RCC 7860 (cell line): ENCODE measurements at places on chromosomes 13 and 19.

GRCh38 chr19:5567970-5568407 lies 236 bp upstream of the TINCR start:
- DNase-seq: no peak

- no peak for DNase-seq
Measured at GRCh38 chr13:97539651-97540610, 106.0 kb downstream of the RAP2A start.

DNA sequence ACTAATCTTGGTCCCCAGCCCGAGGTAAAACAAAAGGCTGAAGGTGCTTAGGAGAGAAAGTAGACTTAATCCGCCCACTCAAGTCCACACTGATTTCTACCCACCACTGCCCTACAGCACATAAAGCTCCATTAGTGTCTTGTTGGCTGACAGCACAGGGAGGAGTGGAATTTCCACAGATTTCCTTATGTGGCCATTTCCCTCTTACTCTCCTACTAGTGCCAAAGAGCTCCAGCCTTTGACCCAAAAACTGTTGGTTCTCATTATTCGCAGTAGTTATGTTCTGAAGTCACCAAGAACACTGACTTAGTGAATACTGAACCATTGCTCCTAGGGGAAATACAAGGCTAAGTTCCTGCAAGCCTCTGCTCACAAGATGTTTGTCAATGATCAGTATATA lies 61.2 kb downstream of the RAB20 start:
- DNase-seq: no peak

DNA sequence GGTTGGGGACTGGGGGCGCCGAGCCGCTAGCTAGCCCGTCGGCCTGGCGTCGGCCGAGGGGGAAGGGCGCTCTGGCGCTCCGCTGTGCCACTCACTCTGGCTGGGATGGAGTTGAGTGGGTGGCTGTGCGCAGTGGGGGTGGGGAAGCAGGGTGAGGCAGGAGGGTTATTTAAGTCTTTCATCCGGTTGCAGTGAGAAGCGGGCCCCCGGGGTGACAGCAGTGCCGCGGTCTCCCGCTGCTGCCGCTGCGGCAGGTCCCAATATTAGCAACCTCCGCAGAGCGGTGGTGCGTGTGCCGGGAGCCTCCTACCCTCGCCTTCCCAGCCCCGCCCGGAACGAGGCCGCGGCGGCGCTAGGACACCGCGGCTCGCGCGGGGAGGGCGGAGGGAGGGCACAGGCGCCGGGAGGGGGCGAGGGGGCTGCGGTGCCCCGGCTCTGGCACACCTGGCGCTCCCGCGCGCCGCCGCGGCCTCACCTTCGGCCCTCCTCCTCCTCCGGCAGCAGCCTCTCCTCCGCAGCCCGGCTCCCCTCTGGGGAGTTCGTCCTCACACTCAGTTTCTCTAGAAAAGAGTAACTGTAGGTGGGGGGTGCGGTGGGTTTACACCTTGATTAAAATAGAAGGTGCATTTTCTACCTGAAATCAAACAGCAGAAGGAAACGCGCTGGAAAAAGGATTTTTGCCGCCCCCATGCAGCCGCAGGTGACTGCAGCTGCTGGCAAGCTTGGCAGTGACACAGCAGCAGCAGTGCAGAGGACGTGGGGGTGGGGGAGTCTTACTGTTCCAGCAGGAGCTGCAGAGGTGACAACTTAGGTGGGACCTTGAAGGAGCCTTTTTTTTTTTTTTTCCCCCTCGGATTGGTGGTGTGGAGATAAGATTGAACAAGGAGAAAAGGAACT lies 4.5 kb downstream of the FGF9 start:
- DNase-seq: no peak

DNA sequence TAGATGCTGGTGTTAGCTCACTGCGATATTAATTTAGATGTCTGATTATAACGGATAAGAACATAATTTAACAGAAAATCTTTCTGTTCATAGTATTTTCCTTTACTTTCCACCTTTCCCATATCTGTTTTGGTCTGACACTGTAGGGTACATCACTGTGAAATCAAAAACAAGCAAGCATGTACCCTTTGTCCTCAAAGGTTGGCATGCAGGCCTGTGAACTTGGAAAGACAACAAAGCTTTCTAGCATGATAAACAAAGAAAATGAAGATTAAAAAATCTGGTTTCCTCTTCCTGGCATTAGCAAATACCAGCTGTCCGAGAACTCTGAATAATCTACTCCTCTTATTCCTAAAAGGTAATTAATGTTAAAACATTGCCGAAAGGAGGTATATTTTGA lies 31.6 kb downstream of the THSD1 start:
- DNase-seq: no peak

GRCh38 chr19:13765395-13766094 lies 1.2 kb downstream of the MRI1 start:
- no peak for DNase-seq

DNA sequence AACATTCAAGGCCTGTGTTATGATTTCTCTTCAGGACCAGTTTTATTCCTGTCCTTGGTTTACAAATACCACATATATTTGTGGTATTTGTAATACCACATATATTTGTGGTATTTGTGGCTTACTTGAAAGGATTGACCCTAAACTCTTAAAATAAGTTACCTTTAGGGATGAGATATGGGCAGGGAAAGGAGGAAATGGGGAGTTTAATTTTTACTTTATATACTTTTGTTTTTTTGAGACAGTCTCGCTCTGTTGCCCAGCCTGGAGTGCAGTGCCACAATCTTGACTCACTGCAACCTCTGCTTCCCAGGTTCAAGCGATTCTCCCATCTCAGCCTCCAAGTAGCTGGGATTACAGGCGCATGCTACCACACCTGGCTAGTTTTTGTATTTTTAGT lies 2.3 kb upstream of the TGDS start:
- DNase-seq: no peak

GRCh38 chr19:42067315-42067888 lies 2.6 kb downstream of the GRIK5 start:
- no peak for DNase-seq

DNA sequence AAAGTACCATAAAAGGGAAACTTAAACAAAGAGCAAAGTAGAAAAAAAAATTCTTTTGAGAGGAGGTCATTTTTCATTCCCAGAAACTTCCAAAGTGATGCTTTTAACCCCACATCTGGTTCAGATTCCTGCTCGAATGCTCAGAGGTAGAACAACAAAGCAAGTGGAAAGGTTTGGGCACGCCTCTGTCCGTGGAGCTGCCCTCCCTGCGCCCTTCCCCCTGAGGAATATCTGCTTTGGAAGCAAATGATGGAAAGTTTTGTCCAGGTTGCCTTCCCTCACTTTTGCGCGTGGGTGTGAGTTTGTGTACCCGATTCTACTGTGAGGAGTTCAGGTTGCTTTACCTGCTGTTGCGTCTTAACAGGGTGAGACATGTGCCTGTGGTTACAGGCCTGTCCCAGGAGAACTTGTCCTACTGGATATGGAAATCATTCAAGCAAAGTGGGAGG lies 110.2 kb downstream of the KLF5 start:
- DNase-seq: no peak

DNA sequence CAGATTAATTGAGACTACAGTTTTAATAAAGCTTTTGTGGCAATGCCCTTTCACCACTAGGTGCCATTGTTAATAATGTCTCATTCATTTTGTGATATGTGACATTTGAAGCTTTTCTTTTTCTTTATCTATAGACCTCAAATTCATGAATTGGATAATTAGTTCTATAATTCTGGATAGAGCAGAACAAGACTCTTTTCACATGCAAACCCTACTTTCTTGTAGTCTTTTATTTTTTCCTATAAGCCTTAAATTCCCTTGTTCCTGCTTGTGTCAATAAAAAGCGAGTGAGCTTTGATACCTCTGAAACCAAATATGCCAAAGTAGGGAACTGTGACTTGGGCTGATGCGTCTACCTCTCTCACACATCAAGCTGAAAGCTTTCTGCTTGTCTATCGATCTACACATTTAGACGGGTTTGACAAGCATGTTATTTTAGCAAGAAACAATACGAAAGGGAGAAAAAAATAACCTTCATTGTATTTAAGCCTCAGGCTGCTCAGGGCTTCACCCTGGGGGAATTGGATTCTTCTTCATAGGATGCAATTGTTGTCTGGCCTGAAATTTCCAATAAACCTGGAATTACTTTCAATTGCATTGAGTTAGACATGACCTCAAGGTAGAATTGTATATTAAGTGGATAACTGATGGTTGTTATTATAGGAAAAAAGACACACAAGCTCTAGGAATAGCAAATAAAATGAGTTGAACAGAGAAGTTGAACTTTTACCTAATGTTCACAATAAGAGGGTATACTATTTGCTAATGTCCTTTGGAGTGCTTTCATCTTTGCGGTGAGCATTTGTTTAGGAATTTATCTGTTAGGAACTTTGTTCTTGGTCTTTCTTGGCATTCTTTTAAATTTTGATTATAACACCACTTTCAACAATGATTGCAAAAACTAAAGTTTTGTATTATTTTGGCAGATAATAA lies 1150.2 kb upstream of the PCDH9 start:
- no peak for DNase-seq

DNA sequence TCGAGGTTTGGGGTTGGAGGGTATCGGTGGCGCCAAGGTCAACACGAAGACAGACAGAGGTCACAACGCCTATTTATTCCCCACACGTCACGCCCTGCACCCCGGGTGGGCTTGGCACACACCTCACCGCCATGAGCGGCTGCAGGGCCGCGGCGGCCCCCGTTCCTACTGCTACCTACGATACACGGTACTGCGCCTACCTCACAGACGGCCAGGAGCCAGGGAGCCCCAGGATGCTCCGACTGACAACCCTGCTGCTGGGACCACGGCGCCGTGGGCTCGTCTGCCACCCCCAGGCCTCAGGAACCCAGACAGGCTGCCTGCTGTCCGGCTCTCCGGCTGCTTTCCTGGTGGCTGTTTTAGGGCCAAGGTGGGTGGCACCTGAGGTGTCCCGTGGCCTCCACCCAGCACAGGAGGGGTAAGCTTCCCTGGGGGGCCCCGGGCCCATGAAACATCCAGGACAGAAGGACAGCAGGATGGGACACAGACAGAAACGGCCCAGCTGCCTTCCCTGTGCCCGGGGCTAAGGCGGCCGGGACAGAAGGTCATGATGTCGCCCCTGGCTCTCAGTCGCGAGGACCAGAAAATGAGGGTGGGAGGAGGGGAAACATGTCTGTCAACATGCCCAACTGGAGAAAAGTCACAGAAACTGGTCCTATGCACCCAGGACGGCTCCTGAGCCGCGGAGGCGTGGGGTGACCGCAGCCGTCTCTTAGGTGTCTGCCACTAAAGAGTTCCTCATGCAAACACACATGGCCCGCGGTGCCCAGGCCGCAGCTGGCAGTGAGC lies 15.0 kb upstream of the SLC39A3 start:
- no peak for DNase-seq

DNA sequence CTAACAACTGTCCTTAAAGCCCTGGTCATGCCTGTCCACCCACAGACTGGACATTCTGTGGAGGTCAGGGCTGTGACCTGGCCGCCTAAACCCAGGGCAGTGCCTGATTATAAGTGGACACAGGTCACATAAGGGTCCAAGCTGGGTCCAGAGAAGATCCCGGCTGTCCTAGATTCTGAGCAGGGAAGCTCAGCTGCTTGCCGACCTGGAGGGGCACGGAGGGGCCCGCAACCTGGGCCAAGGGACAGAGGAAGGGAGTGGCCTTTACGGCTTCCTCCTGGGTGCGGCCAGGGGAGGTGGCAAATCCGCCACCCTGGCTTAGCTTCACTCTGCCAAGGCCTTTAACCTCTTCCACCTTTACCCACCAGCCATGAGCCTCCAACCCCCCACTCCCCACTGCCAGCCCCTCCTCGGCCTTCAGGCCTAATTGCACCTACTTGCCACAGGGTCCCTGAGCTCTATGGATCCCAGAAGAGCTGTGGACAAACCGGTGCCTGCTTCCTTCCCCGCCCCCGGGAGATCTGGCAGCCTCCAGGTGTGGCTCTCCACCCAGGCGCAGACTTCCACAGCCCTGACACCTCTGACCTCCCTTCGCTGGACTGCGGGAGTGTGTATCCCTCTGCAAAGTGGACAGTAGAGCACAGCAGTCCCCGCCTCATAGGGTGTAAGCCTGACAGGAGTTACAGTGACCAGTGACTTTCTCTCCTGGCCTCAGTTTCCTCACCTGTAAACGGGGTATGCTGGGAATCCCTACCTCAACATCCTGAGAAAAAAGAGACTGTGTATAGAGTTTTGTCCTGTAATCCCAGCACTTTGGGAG lies 1.7 kb downstream of the CD320 start:
- no peak for DNase-seq

- DNase-seq: no peak
Measured at GRCh38 chr13:78465250-78465649, 138.1 kb downstream of the POU4F1 start.

- no peak for DNase-seq
Measured at GRCh38 chr13:111241006-111241755, 79.3 kb upstream of the TEX29 start.

DNA sequence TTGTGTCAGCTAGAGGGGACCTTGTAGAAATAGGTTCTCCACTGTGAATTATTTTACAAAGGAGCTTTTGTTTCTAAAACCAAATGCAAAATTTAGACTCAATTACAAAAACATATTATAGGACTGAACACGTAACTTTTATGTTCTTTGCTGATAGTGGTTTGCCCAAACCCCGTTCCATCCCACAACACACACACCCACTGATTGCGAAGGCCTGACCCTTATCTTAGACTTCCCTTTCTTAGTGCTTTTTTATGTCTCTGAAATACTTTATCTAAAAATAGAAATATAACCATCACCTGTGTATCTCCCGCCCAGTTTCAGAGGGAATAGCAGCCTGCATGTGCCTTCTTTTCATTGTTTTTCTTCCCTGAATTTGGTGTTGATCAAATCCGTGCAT lies 13.0 kb downstream of the CCNA1 start:
- DNase-seq: no peak

GRCh38 chr19:49968279-49968922 lies 7.4 kb upstream of the SIGLEC11 start:
- no peak for DNase-seq

- no peak for DNase-seq
Measured at GRCh38 chr13:30192320-30193093, 114.8 kb downstream of the KATNAL1 start.

DNA sequence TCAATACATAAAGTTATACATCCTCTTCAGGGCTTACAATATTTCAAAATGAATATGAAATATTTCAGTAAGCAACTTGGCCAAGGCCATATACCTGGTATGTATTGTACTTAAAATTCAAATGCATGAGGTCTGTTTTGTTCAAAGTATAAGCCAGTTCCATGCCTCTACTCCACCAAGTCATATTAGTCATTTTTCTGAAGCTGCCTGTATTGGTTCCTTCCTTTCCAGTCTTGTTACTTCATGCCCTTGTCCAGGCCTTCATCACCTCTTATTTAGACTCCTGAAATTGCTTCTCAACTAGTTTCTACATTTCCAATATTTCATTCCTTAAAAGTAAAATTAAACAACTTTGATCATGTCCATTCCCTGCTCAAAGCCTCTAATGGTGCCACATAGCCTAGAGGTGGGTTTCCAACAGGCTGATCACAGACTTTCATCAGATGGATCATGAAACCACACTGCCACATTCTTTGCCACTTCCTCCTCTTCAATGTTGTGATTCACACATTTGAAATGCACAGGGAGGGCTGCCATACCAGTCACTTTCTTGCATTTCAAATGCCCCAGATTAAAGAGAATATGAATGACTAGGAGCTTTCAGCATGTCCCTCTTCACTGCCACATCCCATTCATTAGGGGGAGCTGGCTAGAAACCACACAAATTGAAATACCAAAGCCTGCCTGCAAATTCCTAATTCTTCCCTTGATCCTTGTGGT lies 424.1 kb upstream of the DACH1 start:
- DNase-seq: peak; percentile 98
